ENCODE measurements at places on chromosomes 13 and 19. TPM values are rescaled to one million over a fixed set of nuclear protein-coding genes. Genes with fewer than 3 reads are reported as not detected.

Gene APLP1
- polyA plus RNA-seq, result 7.3 TPM

Gene TNPO2
- 63.2 TPM for polyA plus RNA-seq

Gene KCNN1
- 1.2 TPM for polyA plus RNA-seq

Gene EID2B
- polyA plus RNA-seq, result 2.3 TPM

Gene GARIN5A
- polyA plus RNA-seq, result 6.2 TPM

Gene TNFSF9
- 0.89 TPM for polyA plus RNA-seq

Gene GJB6
- 10.3 TPM for polyA plus RNA-seq

Gene ZNF558
- 25.8 TPM for polyA plus RNA-seq

Gene ERICH4
- polyA plus RNA-seq, result 0.12 TPM

Gene WDR87
- polyA plus RNA-seq, result 0.16 TPM

Gene CEACAM5
- polyA plus RNA-seq, result 0.05 TPM

Gene ATP8A2
- polyA plus RNA-seq, result 2.0 TPM

Gene APOC4
- polyA plus RNA-seq, result not detected

Gene TEX101
- not detected for polyA plus RNA-seq

Gene PEAK3
- polyA plus RNA-seq, result not detected

Gene TGDS
- 10.2 TPM for polyA plus RNA-seq

Gene ATP13A1
- 22.1 TPM for polyA plus RNA-seq

Gene NUDT15
- polyA plus RNA-seq, result 13.3 TPM

Gene DIAPH3
- polyA plus RNA-seq, result 6.0 TPM

Gene MICU2
- polyA plus RNA-seq, result 60.2 TPM

Gene NLRP13
- not detected for polyA plus RNA-seq

Gene SOHLH2
- 4.7 TPM for polyA plus RNA-seq

Gene KLHL1
- not detected for polyA plus RNA-seq

Gene PLIN4
- 4.0 TPM for polyA plus RNA-seq

Gene KIR2DL4
- not detected for polyA plus RNA-seq

Gene ZNF85
- 9.6 TPM for polyA plus RNA-seq

Gene LRFN3
- polyA plus RNA-seq, result 12.4 TPM

Gene NDUFS7
- polyA plus RNA-seq, result 106 TPM

Gene CD79A
- polyA plus RNA-seq, result 0.88 TPM

Gene KIR3DL1
- polyA plus RNA-seq, result not detected

Gene PRRG2
- 0.88 TPM for polyA plus RNA-seq

Gene LMTK3
- polyA plus RNA-seq, result 0.11 TPM

Gene CD177
- 0.31 TPM for polyA plus RNA-seq

Gene DIS3
- polyA plus RNA-seq, result 21.8 TPM

Gene ZNF417
- polyA plus RNA-seq, result 15.4 TPM

Gene FBXO27
- polyA plus RNA-seq, result 5.5 TPM
